ENCODE measurements at places on chromosomes 3 and 15.

DNA sequence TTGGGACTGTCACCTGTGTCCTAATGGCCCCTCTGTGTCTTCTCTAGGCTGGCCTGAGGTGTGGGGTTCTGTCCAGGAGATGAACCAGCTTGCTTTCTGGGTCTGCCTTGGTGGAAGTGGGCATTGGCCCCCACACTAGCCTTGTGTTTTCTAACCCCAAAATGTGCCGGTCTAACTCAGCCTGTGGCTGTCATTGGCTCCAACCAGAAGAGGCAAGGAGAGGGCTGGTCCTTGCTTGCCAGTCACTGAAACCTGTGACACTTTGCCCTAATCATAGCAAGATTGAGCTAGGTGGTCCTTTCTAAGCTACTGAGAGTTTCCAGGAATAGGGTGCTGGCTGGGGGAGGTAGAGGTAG, 2.2 kb downstream of the C15orf39 start:
- no peak for DNase-seq

- no peak for DNase-seq
Observed at GRCh38 chr3:138065949-138066348, 49.5 kb downstream of the DZIP1L start.

- DNase-seq, result no peak
Observed at GRCh38 chr3:148642616-148643015, 55.1 kb upstream of the AGTR1 start.

GRCh38 chr3:44762170-44762677, 630 bp downstream of the KIF15 start:
- no peak for DNase-seq

DNA sequence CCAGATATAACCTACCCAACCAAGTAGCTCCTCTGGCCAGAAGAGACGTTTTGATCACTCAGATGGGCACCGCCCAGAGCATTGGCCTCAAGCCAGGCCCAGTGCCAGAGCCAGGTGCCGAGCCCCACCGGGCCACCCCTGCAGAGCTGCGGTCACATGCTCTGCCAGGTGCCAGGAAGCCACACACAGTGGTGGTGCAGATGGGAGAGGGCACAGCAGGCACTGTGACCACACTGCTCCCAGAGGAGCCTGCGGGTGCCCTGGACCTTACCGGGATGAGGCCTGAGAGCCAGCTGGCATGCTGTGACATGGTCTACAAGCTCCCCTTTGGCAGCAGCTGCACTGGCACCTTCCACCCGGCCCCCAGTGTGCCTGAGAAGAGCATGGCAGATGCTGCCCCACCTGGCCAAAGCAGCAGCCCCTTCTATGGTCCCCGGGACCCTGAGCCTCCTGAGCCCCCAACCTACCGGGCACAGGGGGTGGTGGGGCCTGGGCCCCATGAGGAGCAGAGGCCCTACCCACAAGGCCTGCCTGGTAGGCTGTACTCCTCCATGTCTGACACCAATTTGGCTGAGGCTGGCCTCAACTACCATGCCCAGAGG, 19.1 kb upstream of the APEH start:
- DNase-seq, result no peak

DNA sequence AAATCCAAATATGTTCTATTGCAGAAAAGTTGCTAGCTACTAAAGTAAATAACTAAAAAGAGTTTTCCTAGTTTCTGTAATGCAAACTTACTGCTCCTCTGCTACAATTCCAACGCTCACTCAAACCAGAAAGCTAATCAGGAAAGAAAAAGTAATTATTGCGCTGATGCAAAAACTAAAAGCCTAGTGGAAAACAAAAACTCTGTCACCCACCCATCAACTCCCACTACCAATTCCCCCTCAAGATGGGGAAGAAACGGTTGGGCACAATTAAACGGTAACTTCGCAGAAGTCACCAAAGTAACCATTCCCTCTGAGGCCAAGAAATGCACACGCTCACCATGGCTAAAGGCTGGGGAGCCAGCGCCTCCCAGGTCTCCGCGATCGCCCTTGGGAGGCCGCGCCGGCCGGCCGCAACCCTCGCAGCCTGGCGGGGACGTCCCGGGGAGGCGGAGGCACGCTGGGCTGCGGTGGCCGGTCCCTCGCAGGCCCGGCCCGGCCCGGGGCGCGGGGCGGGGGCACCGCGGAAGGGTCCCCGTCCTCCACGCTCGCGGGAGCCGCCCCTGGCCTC, 684 bp downstream of the SLTM start:
- DNase-seq, result no peak

- DNase-seq, result no peak
Observed at GRCh38 chr3:31729573-31729972, 196.8 kb downstream of the STT3B start.

DNA sequence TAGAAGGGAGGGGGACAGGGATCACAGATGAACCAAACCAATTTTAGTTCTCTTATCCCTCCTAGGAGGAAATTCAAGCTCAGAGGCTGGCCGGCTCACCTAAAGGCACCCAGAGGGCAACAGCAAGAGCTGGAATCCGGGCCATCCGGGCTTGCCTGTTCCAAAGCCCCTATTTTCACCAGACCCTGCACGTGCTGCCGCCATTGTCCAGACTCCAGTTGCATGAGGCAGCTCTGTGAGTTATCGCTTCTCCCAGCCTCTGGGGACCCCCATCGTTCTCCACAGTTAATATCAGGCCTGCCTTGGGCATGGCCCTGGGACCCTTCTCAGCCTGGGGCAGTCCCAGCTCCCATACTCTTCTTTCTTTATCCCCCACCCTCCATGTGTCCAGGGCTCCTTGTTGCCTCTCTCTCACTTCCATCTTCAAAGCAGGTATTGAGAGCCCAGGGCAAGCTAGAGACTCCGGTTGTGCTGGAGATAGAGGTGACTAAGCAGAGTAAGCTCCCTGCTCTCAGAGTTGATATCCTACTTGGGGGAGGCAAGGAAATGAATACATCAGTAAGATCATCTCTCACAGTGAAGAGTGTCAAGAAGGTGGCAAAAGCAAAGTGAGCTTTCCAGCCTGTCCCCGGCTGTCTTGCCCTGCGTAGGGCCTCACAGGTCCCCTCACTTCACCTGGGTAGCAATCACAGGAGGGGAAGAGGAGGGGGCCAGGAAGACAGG, 322.8 kb downstream of the UACA start:
- no peak for DNase-seq

DNA sequence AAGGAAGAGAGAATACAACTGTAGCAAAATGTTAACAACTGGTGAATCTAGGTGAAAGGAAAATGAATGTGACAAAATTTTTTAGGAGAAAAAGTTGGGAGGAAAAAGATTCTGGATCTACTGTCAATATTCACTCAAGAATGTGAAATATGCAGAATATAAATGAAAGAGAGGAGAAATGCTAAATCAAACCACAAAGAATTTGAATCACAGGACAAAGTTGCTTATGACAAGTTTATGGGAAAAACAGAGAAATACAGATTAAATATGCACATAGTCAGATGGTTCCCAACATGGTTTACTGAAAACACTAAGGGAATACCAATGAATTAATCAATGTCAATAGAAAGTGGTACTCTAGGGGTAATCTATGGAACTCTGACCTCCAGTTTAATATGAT, 27.6 kb downstream of the C3orf33 start:
- DNase-seq, result no peak

DNA sequence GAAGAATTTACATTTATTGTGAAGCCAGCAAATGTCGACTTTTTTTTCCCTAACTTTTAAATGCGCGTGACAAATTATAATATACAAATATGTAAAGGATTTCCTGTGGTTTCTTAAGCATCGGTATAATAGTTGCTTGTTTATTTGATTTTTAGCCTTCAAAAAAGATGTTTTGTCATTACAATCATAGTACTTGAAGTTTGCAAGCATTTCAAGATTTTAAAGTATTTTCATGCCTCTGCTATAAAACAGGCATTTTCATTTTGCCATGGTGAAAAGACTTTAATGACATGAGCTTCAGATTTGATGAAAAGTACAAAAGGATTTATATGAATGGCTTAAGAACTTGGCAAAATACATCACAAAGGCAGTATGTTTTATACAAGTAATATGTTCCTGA, 9.4 kb upstream of the P2RY12 start:
- DNase-seq, result no peak

GRCh38 chr15:41932101-41932500, 38.2 kb upstream of the SPTBN5 start:
- no peak for DNase-seq

- no peak for DNase-seq
Observed at GRCh38 chr15:94400526-94401298, 169.4 kb downstream of the MCTP2 start.

All from NCI-H446 treated with DMSO at 0.1 percent for 48 hours (cell line).